Ascending aorta (tissue), 2 donors: ENCODE measurements at places on chromosomes 3 and 15.

- no peak for DNase-seq
- no peaks in the 10 kb centered on the region for H3K36me3 ChIP-seq
- H3K4me1 ChIP-seq = no peaks in the 10 kb centered on the region
- H3K4me3 ChIP-seq = no peak overlapping the region
- no peaks in the 10 kb centered on the region for H3K27me3 ChIP-seq
Observed at GRCh38 chr3:45343947-45344346, 44.4 kb upstream of the LARS2 start.

GRCh38 chr3:167450675-167451074 lies 23.2 kb downstream of the SERPINI2 start:
- DNase-seq = no peak
- no peak overlapping the region for H3K27ac ChIP-seq
- H3K4me1 ChIP-seq = no peaks in the 10 kb centered on the region
- H3K4me3 ChIP-seq = no peak overlapping the region
- no peaks in the 10 kb centered on the region for H3K27me3 ChIP-seq
- H3K36me3 ChIP-seq = no peaks in the 10 kb centered on the region

- H3K27me3 ChIP-seq = no peaks in the 10 kb centered on the region
- no peaks in the 10 kb centered on the region for H3K4me1 ChIP-seq
- H3K27ac ChIP-seq = no peak overlapping the region
- H3K4me3 ChIP-seq = no peak overlapping the region
- H3K36me3 ChIP-seq = no peaks in the 10 kb centered on the region
Observed at GRCh38 chr3:164267053-164267452, 811.2 kb downstream of the SI start.

GRCh38 chr3:72584262-72584661 lies 264.0 kb downstream of the SHQ1 start:
- no peak overlapping the region for H3K27ac ChIP-seq
- H3K27me3 ChIP-seq = no peaks in the 10 kb centered on the region
- no peak for DNase-seq

- H3K27me3 ChIP-seq = no peaks in the 10 kb centered on the region
- no peaks in the 10 kb centered on the region for H3K36me3 ChIP-seq
- DNase-seq = no peak
- peaks cover 6% of the 10 kb centered on the region for H3K4me1 ChIP-seq
Observed at GRCh38 chr3:141941093-141941492, 64.7 kb downstream of the ATP1B3 start.

- no peak overlapping the region for H3K4me3 ChIP-seq
- H3K27ac ChIP-seq = no peak overlapping the region
- peaks cover 3% of the 10 kb centered on the region for H3K4me1 ChIP-seq
- no peaks in the 10 kb centered on the region for H3K27me3 ChIP-seq
- no peak for DNase-seq
- no peaks in the 10 kb centered on the region for H3K36me3 ChIP-seq
Observed at GRCh38 chr3:21894459-21895340, 143.7 kb upstream of the ZNF385D start.

DNA sequence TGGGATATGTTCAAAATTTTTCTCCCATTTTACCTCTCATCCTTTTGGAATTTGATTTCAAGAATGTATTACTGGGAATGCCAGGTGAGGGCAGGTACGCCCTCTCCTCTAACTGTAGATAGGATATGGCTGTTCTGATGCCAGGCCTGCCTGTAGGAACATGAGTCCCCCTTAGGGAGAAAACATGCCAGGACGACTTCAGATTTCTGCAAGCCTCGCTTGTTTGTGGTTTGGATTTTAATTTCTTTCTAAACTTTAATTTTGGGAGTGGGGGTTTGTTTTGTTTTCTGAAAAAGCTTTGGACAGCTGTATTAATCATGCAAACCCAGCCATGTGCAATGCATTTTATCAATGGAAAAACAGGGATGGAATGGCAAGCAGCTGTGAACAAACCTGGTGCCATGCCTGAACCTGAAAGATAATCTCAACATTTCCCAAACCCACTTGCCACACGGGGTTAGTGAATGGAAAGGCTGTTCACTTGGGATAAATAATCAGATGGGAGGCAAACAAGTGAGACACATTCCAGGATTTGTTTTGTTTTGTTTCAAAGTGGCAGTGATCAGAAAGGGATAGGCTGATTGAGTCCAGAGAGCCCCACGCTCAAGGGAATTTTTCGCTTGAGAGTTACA lies 207.6 kb downstream of the GAP43 start:
- H3K36me3 ChIP-seq = no peaks in the 10 kb centered on the region
- no peak overlapping the region for H3K4me3 ChIP-seq
- H3K27ac ChIP-seq = no peak overlapping the region
- no peak for DNase-seq

GRCh38 chr15:42373936-42374335 lies 14.6 kb downstream of the CAPN3 start:
- H3K4me1 ChIP-seq = no peaks in the 10 kb centered on the region
- no peak overlapping the region for H3K4me3 ChIP-seq
- H3K27ac ChIP-seq = no peak overlapping the region
